Kidney tubule cell (primary cell): ENCODE measurements at places on chromosomes 5 and 9.

GRCh38 chr5:61333954-61334867 lies 2.2 kb downstream of the ZSWIM6 start:
- DNase-seq: no peak

GRCh38 chr5:61069150-61069549 lies 93.1 kb downstream of the SMIM15 start:
- no peak for DNase-seq

DNA sequence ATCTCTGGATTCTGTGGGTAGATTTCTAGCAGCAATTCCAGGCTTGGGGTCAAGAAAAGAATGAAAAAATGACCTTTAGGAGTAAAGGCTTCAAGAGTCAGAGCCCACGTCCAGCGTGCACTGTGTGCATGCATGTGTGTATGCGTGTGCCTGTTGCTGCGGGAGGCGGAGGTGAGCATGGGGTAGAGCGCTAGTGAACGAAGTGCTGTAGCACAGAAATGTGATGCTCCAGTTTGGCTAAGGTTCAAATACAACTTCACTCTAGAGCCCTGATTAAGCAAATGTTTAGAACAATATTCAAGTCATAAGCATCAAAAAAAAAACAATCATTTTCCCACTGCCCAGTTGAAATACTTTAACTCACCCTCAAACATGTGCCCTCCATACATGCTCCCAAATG lies 403.9 kb downstream of the ZNF608 start:
- no peak for DNase-seq

- DNase-seq: no peak
Measured at GRCh38 chr5:171157276-171157675, 151.8 kb upstream of the TLX3 start.

- no peak for DNase-seq
Measured at GRCh38 chr5:116299746-116300640, 215.2 kb downstream of the COMMD10 start.

GRCh38 chr5:1207555-1207954 lies 6.2 kb downstream of the SLC6A19 start:
- DNase-seq: no peak

DNA sequence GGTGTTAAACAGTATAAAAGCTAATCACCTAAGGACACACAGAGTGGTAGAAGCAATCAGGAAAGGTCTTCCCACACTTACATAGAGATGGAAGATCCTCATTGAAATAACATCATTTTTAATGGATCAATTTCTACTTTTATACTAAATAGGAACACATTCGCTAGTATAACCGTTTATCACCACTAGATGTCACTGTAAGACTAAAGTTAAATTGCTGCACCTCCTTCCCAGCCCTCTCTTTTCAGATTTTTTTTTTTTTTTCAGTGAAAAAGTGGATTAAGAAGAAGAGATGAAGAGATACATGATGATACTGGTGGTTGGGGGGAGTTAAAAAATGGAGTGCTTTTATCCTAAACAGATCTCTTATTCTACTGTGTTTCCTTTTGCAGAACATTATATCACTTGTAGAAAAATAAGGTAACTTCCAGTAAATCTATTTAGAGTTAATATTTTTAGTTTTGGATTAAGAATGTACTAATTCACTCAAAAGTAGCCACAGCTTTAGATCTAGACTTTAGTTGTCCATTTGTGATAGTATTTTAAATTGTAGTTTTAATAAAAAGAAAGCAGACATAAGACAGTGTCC lies 116.9 kb upstream of the ARRDC3 start:
- DNase-seq: peak; percentile 53

DNA sequence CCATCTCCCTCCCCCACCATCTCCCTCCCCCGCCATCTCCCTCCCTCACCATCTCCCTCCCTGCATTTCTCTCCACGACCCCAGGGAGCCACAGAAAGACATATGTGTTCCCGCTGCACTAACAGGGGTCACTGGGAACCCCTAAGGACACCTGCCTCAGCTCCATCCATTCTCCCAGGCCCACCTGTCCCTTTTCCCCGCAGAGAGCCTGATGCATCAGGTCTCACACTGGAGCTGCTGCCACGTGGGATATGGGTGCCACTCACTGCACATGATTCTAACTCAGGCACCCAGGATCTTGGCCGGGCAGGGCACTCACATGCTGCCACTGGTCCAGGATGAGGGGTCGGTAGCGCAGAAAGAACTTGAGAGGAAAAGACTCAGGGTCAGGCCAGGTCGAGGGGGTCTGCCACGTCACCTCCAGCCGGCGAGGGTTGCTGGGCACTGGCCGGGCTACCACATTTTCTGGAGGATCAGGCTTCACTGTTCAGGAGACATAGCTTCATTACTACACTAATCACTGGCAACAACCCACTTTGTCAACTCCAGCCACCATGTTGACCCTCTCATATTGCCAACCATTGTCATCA lies 33.2 kb upstream of the ENHO start:
- no peak for DNase-seq

- DNase-seq: no peak
Measured at GRCh38 chr5:19771174-19771835, 216.7 kb downstream of the CDH18 start.

- DNase-seq: peak; percentile 72
Measured at GRCh38 chr5:9265441-9266287, 280.2 kb downstream of the SEMA5A start.

GRCh38 chr5:115068239-115069086 lies 101.2 kb downstream of the TRIM36 start:
- DNase-seq: peak; percentile 86

DNA sequence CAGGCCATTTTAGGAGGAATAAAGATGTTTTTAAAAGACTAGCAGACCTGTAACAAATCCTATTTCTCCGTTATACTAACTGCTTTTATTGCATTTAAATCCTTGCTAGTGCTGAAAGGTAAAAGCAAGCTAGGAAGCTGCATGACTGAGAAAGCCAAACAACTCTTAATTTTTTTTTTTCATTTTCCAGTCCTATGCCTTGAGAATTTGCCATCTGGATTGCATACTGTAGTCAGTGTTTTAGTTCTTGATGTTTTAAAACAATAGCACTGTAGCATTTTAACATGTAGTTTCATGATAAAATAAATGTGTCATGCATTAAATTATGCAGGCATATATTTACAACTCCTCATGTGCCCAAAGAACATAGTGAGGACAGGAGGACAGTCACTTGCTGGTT lies 108.4 kb upstream of the FGF10 start:
- no peak for DNase-seq

GRCh38 chr5:59798862-59799667 lies 94.5 kb downstream of the PDE4D start:
- peak; percentile 82 for DNase-seq

GRCh38 chr9:122222791-122223190 lies 6.0 kb downstream of the LHX6 start:
- no peak for DNase-seq

GRCh38 chr5:34487159-34487879 lies 168.8 kb upstream of the RAI14 start:
- peak; percentile 71 for DNase-seq

- peak; percentile 58 for DNase-seq
Measured at GRCh38 chr5:141821430-141821925, 56.7 kb downstream of the PCDH1 start.

DNA sequence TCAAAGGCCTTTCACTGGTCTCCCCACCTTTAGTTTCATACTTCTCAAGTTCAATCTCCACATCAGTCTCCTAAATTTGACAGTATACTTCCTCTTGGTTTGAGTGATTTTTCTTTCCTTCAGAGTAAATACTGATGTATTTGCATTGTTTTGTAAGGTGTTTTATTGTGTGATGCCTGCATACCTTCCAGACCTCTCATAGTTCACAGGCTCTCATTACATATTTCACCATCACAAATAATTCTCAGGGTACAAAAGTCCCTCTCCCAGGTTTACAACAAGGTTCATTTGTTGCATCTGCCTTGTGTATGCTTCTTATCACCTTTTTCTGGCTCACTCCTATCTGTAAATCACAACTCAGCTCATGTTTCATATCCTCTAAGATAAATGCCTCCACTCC lies 22.2 kb upstream of the TUSC1 start:
- no peak for DNase-seq

- peak; percentile 20 for DNase-seq
Measured at GRCh38 chr5:88889189-88890069, 6.4 kb upstream of the MEF2C start.

GRCh38 chr9:72193478-72193881 lies 44.2 kb downstream of the GDA start:
- no peak for DNase-seq

DNA sequence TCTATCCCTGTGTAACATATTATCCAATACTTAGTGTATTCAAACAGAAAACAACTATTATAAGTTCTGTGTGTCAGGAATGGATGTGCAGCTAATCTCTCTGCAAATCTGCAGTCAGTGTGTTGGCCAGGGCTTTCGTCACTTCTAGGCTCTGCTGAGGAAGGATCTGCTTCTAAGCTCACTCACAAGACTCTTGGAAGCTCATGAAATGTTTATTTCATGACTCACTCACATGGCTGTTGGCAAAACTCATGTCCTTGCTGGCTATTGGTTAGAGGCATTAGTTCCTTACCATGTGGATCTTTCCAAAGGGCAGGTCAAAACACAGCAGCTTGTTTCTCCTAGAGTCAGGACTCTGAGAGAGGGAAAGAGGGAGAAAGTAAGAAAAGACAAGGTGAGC lies 367.4 kb upstream of the SMARCA2 start:
- peak; percentile 31 for DNase-seq

DNA sequence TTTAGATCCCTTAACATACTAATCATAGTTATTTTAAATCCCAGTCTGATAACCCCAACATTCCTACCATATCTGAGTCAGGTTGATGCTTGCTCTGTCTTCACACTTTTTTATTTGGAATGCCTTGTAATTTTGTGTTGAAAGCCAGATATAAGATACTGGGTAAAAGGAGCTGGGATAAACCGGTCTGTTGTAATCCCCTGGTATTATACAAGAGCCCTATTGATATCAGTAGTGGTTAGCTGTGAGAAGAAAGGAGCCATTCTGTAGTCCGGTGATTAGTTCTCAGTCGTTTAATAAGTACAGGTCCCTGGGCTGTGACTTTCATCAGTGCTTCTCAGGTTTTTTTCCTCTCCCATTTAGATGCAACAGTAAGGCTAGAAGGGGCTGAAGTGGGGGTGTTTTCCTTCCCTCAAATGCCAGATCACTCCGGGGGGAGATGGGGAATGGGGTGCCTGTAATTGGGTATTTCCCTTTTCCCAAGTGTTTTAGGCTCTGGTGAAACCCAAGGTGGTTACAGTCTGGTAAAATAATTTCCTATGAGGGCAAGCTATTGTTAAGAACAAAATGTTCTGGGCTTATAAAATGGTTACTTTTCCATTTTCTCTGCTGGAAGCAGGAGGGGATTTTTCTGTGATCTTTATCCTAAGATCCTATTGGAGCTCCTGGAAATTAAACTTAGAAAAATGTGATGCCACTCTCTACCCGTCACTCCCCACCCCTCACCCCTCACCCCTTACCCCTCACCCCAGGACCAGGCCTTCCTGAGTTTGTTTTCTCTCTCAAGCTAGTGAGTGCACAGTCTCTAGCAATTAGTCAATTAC lies 72.7 kb downstream of the KCNN2 start:
- no peak for DNase-seq

- no peak for DNase-seq
Measured at GRCh38 chr9:121945281-121945680, 147.8 kb downstream of the TTLL11 start.

- no peak for DNase-seq
Measured at GRCh38 chr5:164357395-164358033, 852.1 kb downstream of the MAT2B start.

GRCh38 chr5:67333171-67333570 lies 136.6 kb upstream of the CD180 start:
- DNase-seq: no peak

GRCh38 chr9:122307061-122307460 lies 42.4 kb downstream of the MRRF start:
- DNase-seq: peak; percentile 3

- peak; percentile 27 for DNase-seq
Measured at GRCh38 chr9:129803676-129804060, 684 bp downstream of the TOR1B start.

GRCh38 chr9:114631166-114631565 lies 20.1 kb downstream of the TMEM268 start:
- DNase-seq: no peak

GRCh38 chr5:40405230-40405629 lies 274.5 kb upstream of the PTGER4 start:
- peak; percentile 13 for DNase-seq

DNA sequence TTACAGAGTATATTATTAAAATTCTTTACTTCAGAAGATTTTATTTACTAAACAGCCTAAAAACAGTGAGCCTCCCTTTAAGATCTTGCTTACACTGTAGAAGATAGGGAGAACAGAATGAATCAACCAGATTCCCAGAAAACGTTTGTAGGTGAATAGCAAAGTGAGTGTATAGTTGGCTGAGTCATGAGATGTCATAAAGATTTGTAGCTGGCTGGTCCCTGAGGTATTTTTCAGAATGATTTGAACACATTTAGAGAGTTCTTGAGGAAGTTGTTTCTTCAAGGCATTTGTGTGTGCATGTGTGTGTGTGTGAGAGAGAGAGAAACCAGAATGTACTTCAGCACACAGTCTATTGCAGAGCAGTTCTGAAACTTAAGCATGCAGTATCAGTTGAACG lies 159.4 kb upstream of the PRR16 start:
- DNase-seq: peak; percentile 69

DNA sequence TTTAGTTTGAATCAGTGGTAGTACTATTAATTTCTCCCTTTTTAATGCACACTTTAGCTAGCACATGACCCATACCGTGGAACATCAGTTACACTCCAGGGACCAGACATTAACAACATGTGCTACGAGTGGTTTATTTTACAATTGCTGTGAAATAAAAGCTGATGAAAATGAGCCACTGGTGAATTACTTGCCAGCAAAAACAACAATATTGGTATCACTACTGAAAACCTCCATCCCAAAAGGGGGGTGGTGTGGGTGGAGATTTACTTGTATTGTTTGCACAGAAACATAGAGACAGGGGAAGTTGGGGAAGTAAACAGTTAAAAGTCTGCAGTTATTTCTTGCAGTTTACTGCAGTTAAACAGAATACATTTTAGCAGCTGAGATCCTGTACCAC lies 369.6 kb upstream of the GRAMD2B start:
- DNase-seq: no peak

DNA sequence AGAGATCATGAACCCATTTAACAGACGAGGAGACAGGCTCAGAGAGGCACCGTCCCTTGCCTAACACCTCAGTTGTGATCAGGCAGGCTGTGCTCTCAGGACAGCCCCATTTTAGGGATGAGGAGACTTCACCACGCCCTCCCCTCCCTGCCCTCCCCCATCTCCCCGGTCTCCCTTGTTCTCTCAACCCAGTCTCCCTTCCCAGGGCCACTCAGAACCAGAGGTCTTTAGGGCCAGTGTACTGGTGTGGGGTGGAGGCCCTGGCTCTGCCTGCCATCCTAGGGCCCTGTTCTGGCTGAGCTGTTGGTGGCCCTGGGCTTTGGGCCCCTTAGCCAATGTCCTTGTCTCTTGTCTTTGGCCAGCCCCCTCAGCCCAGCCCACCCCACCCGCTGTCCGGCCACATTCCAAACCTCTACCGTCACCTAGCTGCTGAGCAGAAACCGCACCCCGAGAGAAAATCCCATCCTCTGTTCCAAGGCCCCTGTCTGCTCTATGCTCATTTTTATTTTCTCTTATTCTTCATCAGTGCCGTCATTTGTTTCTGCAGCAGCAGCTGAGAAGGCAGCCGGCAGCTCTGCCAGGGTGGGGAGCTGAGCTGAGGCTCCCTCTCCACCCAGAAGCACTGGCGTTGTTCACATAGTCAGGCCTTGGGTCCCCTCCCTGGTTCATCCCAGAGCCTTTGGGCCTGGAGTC lies 33.9 kb downstream of the OLFML2A start:
- peak; percentile 84 for DNase-seq
